Glomerular endothelial cell (primary cell): ENCODE measurements at places on chromosomes 7 and 10. TPM values are rescaled to one million over a fixed set of nuclear protein-coding genes. Genes with fewer than 3 reads are reported as not detected.

Gene CLIP2
- total RNA-seq, result 58.0 and 73.6 TPM in 2 replicates

Gene HOXA2
- 0.24 and 0.82 TPM in 2 replicates for total RNA-seq

Gene PNLIP
- not detected in 2 replicates for total RNA-seq

Gene TDRD1
- total RNA-seq, result 0.06 TPM in 1 of 2 replicates, not detected in the other

Gene NEURL1
- total RNA-seq, result 0.05 and 0.47 TPM in 2 replicates

Gene CRPPA
- total RNA-seq, result 0.34 and 2.0 TPM in 2 replicates
